ENCODE measurements at places on chromosomes 5 and 9.

DNA sequence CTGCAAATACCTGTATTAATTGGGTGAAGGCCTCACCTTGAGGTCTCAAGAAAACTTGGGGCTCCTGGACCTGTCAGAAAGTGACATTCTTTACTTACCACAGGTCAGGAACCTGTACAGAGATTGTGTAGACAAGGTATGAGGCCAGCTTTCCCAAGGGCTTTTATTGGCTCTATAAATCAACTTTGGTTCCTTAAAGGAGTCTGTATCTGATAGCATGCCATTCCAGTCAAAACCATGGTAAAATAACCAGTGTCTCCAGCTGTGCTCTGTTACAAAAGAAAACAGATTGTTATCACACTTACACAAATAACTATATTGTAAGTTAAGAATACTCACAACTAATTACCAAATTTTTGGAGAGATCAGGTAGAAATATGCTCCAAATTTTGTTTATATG, 64.5 kb downstream of the COL15A1 start:
- DNase-seq = no peak

DNA sequence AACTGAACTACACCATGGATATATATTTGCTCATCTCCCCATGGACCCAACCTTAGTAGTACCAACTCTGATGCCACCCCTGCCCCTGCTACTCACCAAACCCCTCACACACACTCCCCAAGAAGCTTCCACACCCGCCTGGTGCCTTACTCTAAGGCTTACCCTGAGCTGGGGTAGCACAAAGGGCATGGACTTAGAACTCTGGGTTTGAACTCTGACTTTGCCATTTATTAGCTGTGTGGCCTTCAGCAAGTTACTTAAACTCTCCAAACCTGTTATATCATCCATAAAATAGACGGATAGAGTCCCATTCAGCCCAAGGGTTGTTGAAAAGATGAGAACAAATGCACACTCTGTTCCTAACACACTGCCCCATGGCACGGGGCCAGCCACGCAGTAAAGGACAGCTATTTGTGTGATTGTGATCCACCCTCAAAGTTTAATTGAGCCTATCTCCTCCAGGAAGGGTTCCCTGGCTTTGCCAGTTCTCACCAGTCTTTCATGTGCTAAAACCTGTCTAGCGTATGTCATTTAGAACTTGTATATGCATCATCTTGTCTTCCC, 111.0 kb downstream of the KLHL3 start:
- no peak for DNase-seq

- DNase-seq = no peak
Observed at GRCh38 chr9:16241231-16241630, 629.2 kb downstream of the BNC2 start.

DNA sequence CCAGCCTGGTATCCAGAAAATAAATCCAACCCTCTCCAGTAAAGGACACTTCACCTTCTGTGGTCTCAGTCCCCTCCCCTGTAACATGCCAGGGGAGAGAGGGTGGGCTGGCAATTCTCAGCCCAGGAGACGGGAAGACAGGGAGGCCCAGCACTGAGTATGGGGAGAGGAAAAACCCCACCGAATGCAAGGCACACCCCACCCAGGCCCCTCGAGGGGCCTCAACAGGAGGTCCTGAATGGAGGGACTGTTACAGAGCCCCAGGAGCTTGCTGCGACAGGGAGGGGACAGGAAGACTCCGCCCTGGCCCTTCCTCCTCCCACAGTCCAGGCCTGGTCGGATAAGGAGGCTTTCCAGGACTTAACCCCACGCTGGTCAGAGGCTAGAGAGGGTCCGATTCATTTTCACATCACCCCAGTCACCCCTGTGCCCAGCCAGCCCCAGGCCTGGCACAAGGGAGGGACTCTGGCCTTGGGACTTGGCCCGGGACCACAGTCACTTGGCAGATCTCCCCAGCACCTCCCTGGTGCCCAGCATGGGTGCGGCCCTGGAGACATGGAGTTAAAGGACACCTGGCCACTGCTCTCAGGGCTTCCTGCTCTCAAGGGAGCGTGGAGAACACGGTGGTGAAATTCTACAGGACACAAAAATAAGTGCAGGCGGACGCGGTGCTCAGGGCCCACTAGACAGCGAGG, 44.9 kb upstream of the STXBP1 start:
- DNase-seq = no peak

DNA sequence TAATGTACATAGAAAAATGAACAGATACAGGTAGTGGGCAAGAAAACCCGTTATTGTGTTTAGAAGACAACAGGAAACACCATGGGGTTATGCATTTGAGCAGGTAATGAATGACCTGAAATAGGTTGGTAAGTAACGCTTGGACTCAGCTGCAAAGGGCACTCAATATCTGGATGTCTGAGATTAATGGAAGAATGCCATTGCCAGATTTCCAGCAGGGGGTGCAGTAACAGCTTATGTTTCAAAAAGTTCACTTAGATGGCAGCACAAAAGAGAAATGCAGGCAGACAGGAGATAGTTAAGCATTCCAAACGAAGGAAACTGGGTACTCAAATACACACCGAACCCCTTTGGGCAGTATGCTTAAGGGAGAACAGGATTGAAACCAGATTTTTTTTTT, 285.5 kb upstream of the VLDLR start:
- peak; percentile 4 for DNase-seq

- DNase-seq = no peak
Observed at GRCh38 chr9:133683586-133684120, 47.5 kb downstream of the DBH start.

DNA sequence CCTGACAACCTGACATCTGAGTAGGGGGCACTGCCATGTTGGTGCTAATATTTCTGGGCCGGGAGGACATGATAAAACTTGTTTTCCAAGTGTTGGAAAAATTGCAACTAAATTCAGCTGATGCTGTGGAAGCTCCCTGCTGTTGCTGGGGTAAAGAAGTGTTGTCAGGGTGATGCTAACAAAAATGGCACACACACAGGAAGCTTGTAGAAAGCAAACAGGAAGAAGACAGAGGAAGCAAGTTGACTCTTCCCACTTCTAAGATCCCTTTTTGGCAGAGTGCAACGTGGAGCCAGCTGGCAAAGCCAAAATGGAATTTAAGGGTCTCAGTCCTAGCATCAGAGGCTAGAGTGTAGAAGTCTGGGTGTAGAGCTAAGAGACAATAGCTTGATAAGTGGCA, 11.3 kb upstream of the RIOK2 start:
- no peak for DNase-seq

GRCh38 chr5:179749857-179750508, 17.4 kb downstream of the MAML1 start:
- DNase-seq = no peak

Measured in H4 (cell line).